NCI-H226 (cell line): ENCODE measurements at places on chromosomes 3 and 15.

- peak; percentile 10 for DNase-seq
Measured at GRCh38 chr3:171044835-171045793, 18.6 kb upstream of the SLC2A2 start.

- no peak for DNase-seq
Measured at GRCh38 chr3:66075281-66075680, 36.6 kb upstream of the MAGI1 start.

DNA sequence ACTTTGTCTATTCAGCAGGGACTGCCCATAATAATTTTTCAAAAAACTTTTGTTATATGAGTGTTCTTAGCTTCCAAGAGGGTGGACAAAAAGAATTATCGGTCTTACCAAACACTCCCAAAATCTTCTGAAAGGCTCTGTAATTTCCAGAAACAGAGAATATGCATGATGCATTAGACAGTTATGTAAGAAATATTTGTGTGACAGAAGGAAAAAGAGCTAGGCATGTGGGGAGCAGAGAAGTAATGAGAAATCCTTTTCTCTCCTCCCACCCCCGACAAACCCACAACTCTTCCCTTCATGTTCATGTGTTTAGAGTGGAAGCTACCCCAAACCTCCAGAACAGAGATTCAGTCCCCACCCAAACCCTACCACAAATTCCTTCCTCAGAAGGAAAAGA is 86.8 kb downstream of the MYO5A start:
- DNase-seq, result peak; percentile 60

DNA sequence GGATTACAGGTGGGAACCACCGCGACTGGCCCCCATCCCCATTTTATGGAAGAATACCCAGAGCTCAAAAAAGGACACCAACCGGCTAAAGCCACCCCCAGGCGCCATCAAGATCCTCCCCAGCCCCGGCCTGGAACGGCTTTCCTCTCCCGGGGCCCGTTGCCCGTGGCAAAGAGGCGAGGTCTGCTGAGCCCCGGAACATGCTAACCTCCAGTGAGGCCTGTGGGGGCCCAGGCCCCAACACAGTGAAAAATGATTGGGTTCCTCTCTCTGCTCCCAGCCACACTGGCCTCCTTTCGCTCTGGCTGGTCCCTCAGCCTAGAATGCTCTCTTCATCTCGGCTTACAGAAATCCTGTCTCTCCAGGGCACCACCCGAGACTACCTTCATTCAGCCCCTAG is 46.5 kb upstream of the SMAD6 start:
- no peak for DNase-seq

DNA sequence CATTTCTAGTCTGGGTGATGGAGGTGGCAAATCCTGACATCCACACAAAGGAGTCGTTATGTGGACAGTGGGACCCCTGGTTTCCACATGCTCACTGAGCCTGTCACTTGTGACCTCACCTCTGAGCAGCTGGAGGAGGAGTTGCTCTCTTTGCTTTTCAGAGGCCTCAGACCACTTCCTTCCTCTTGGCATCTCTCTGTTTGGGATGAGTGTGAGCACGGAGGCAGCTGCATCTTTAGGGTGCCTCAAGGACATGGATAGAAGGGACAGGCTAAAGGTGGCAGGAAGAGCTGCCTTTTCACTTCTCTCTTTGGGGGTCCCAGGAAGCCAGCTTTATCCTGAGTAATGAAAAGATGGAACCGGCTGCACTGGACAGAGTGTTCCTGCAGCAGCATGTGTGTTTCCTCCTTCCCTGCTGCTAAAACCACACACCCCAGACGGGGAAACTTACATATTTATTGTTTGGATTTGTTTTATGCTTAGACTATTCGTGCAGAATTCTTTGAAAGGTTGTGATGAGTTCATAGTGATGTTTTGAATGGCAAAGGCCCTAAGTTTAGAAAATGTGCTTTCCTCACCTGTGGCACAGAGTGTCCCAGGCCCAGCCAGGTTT is 31.8 kb downstream of the GPR171 start:
- DNase-seq, result no peak

DNA sequence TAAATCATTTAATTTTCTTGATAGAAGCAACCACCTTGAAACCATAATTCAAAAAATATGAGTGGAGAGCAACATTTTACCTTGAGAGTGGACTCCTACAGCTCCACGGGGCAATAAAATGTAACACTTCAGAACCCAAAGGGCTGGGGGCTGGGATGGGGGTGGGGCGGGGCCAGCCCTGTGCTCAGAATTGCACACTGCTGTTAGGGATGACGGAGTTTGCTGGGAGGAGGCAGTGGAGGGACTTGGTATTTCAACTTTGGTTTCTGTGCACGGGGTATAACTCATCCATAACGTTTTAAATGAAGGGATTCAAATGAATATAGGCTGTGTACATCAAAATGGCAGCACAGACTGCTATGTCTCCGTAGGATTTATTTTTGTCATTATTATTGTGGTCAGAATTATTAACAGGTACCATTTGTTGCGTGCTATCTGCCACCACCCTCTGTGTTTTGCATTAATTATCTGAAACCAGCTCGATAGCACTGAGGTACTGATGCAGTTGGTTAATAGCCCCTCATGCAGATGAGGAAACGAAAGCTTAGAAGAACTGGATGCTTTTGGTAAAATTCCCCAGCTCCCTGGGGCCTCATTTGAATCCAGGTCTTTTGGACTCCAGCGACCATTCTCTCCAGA is 29.4 kb upstream of the WNT5A start:
- DNase-seq, result no peak

DNA sequence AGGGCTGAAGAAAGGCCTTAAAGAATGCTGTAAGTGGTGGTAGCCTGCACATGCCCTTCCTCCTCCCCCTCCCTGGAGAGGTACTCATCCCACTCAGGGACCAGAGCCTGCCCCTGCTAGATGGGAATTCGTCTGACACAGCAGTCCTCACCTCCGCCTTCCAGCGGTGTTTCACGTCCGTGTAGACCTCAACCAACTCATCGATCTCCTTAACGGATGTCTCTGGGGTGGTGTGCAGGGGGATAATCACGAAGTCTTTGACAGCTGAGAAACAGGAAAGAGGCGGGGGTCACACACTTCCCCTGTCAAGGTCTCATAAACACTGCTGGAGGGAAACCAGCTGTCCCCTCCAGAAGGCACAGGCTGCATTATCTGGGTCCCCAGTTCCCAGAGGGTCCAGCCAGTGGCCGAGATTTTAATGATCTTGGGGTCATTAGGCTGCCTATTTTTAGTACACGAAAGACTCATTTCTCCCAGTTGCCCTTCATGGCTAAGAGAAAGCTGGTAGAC is 9.9 kb downstream of the DNASE1L3 start:
- DNase-seq, result no peak

- no peak for DNase-seq
Measured at GRCh38 chr15:98844261-98844660, 163.3 kb downstream of the PGPEP1L start.

- DNase-seq, result no peak
Measured at GRCh38 chr3:186316666-186317260, 45.3 kb downstream of the DGKG start.

GRCh38 chr3:98846101-98846500 is 55.4 kb downstream of the DCBLD2 start:
- DNase-seq, result peak; percentile 10

GRCh38 chr3:25265284-25265683 is 162.8 kb upstream of the RARB start:
- DNase-seq, result no peak

- DNase-seq, result no peak
Measured at GRCh38 chr3:25508901-25509300, 80.8 kb downstream of the RARB start.

DNA sequence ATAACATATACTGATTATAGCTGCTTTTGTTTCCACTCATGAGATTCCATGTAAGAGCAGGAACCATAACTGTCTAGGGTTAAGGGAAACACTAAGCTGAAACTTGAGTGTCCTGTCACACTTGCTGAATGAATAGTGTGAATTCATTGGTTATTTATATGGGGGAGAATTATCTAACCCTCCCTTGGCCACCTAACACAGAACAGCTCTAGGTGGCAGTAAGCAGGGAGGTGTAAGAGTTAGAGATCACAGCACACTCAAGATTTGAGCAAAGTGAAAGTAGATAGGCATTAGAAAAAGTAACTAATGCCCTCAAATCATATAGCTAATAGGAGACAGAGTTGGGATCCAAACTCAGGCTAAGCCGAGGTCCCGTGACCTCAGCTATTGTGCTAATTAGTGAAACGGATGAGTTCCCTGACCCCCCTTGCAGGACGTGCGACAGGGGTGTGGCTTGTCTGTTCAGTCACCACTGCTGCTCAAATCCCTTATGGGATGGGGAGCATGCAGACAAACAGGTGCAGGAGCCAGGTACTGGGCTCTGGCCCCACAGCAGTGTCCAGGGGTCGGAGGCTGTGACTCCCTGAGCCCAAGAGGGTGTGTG is 27.7 kb upstream of the ANO10 start:
- DNase-seq, result no peak

GRCh38 chr15:65336493-65337435 is 32.3 kb downstream of the RNU5B-1 start:
- DNase-seq, result no peak

- DNase-seq, result peak; percentile 3
Measured at GRCh38 chr3:69368129-69368741, 17.7 kb downstream of the FRMD4B start.

DNA sequence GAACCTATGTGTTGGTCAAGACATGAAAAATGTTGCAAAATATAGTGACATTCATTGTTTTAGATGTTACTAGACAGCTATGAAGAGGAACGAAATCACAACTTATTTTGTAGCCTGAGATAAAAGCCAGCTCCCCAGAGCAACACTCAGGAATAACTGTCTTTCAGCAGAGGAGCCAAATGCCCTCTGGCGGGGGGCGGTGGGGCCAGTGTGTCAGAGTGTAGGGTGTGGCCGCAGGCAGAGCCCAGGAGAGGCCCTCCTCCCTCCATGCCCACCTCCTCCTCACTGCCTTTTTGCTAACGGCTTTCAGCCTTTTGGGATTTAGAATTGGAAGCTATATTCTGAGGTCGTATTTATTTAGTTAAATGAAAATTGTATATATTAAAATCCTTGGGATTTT is 16.9 kb downstream of the APOD start:
- DNase-seq, result peak; percentile 23

- no peak for DNase-seq
Measured at GRCh38 chr15:59160880-59161593, 45.6 kb upstream of the LDHAL6B start.

GRCh38 chr3:73624017-73624820 is 522 bp downstream of the PDZRN3 start:
- no peak for DNase-seq

DNA sequence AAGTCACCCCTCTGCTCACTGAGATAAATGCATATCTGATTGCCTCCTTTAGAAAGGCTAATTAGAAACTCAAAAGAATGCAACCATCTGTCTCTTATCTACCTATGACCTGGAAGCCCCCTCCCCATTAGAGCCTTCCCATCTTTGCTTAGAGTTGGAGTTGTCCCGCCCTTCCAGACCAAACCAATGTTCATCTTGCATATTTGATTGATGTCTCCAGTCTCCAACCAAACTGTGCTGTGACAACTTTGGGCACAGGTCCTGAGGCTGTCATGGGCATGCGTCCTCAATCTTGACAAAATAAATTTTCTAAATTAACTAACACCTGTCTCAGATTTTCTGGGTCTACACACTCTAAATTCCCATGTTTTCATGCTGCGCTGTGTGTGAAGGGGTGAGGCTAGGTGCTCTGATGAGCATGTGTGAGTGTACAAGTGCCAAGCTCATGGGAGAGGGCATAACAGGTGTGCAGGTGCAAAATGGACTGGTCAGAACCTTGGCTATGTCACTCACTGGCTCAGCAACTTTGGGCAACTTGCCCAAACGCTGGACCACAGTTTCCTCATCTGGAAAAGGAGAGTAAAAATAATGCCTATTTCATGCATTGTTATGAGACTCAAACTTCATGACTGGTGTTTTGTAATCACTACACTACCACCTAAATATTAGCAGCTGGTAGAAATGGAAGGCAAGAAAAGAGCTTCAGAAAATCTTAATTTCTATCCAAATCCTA is 7.2 kb downstream of the DAPK2 start:
- DNase-seq, result no peak

- no peak for DNase-seq
Measured at GRCh38 chr3:181710345-181711291, 1.1 kb upstream of the SOX2 start.

DNA sequence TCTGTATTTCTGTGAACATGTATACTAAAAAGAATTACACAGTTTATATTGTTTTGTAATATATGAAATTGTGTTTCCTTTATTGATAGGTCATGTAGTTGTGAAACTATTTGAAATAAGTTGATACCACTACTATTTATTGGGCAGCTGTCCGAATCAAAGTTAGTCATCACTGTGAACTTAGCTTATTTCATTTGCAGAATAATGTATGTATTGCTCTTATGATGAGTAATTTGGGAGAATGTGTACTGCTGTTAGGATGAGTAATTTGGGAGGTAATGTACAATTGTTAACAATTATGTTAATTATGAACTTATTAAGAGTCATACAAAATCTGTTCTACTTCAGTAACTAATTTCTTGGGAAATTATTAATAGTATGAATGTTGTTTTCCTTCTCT is 22.2 kb downstream of the FXR1 start:
- DNase-seq, result no peak
